ENCODE measurements at places on chromosomes 6 and 20. TPM values are rescaled to one million over a fixed set of nuclear protein-coding genes. Genes with fewer than 3 reads are reported as not detected.

PHF10 gene
- total RNA-seq = 67.5 TPM

PNLDC1 gene
- total RNA-seq = not detected

DEFB124 gene
- total RNA-seq = not detected

- H3K36me3 ChIP-seq = no peaks in the 10 kb centered on the region
- H3K4me3 ChIP-seq = no peak overlapping the region
- H3K27me3 ChIP-seq = no peaks in the 10 kb centered on the region
- peaks cover 8% of the 10 kb centered on the region for H3K4me1 ChIP-seq
Observed at GRCh38 chr6:11702500-11703130, 76.0 kb downstream of the ADTRP start.

GRCh38 chr6:18153311-18153703, 1.6 kb downstream of the TPMT start:
- H3K4me3 ChIP-seq = no peak overlapping the region
- peaks cover 18% of the 10 kb centered on the region for H3K4me1 ChIP-seq
- no peak for DNase-seq
- H3K27me3 ChIP-seq = no peaks in the 10 kb centered on the region

DNA sequence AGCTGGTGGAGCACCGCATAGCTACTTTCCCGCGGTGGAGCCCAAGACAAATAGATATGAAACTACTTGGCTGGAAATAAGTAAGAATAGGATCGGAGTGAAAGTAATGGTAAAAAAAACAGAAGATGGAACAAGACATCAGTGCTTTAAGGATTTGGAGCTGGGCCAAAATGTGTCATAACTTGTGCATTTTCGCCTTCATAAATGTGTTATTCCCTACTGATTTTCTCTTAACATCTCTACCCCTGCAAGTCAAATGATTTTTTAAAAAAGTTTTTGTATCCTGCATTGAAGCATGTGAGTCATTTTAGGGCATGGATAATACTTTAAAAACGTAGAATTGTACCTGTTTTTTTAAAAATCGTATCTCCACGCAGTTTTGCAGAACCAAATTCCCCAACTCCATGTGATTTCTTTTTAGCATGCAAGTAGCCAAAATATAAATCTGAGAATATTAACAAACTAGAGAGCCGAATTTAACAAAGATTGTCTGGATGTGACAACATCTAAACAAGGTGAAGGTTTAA, 882 bp upstream of the FAM184A start:
- peaks cover 10% of the 10 kb centered on the region for H3K4me1 ChIP-seq
- peak overlapping the region; percentile 71 for H3K27ac ChIP-seq
- peak overlapping the region; percentile 91 for H3K4me3 ChIP-seq
- H3K36me3 ChIP-seq = no peaks in the 10 kb centered on the region

DNA sequence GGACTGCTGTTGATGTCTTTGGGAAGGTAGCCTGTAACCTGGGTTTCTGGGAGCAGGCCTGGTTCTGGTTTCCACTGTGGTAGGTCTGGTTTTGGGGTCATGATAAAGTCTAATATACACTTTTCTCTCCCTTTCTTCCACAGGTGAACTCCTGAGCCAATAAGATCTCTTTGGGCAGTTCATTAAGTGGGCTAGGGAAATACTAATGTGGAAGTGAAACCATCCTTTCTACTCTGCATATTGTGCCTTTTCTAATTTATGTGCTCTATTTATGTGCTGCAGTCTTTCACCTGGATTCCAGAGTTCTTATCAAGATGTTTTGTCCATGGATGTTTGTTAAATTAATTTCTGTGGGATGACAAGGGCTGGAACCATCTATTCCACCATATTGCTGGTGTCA, 165.7 kb upstream of the PTPRK start:
- H3K4me3 ChIP-seq = no peak overlapping the region
- no peak overlapping the region for H3K27ac ChIP-seq
- H3K36me3 ChIP-seq = peaks cover 3% of the 10 kb centered on the region

DNA sequence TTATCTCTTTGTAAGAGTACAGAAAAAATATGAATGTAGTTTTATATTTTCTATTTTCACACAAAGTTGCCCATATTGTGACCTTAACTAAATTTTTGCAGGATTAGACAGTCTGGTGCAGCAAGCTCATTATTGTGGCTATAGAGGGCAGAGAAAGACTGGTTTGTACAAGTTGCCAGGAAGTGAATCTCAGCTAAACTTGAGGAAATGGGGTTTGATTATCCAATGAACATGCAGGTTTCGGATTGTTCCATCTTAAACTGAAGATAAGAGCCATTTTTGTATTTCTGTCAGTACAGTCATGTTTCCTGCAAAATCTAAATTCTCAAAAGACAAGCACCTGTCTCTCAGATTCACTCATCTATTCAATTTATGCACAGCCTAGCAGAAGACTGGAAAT, 390.9 kb downstream of the MMUT start:
- no peaks in the 10 kb centered on the region for H3K4me1 ChIP-seq
- no peak overlapping the region for H3K27ac ChIP-seq
- H3K27me3 ChIP-seq = no peaks in the 10 kb centered on the region

DNA sequence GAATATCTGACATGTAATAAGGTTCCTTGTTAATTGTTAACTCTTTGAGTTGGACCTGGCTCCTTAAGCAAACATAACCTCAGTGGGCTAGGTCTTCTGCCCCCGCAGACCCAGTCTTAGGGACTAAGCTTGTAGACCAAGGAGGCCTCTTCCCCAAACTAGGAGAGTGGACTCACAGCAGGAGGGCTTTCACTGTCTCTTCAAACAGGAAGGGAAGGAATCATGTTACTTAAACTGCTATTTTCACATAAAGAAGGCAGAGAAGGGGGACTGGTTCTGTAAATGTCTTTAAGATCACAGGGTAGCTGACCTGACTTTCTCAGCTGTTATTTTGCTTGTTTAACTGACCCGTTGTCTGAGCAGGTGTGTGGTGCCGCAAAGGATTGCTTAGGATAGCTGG, 34.9 kb upstream of the PRDM1 start:
- no peaks in the 10 kb centered on the region for H3K36me3 ChIP-seq
- H3K4me1 ChIP-seq = peaks cover 5% of the 10 kb centered on the region
- no peak for DNase-seq
- no peaks in the 10 kb centered on the region for H3K27me3 ChIP-seq
- no peak overlapping the region for H3K4me3 ChIP-seq

DNA sequence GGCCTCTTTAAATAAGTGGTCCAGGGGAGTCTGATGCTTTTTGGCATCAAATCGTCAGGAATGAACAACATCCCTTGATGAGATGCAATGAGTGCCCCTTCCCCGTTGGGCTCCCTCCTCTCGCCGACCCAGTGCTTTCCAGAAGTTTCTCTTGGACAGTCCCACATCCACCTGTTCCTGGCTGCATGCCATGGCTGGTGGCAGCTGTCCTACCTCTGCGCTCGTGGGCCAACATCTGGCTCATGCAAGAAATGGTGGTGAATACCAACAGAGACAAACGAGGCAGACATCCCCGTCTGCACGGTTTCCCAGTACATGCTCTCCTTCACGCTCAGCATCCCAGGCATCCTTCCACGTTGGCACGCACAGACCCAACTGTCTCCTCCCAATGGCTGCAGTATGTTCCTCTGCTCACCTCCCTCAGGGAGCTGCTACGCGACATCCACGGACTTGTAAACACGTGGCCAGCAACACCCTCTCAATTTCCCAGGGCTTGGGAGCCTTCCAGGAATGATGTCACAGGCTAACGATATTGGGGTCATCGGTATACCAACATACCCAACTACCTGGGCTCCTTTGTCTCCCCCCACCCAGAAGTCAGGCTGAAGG, 37.5 kb downstream of the PPP1R3G start:
- no peaks in the 10 kb centered on the region for H3K36me3 ChIP-seq
- no peak overlapping the region for H3K4me3 ChIP-seq
- no peak for DNase-seq

DNA sequence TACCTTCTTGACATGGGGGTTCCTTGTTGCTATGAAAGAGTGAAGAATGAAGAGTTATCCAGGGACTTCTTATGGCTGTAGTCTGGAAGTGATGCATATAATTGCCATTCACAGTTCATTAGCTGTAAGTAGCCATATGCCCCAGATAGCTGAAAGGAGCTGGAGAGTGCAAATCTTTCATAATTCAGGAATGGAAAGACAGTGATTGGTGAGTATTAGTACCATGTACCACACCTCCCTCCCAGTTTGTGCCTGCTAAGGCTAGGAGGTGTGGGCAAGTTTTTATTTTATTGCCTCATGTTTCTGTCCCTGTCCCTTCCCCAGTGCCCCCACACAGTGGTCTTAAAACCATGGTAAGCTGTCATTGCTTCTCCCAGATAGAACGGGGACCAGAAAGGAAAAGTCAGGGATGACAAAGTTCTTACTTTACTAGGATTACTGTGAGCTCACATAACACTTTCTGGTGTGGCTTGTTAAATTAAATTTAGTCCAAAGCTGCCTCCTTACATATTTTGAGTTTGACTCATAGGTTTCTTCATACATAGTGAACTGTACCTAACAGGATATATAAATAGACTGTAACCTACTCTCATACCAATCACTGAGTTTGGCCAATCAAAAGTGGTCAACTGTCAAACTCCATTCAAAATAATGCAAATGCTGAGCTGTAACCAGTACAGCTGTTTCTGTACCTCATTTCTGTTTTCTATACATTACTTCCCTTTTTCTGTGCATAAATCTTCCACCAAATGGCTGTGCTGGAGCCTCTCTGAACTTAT, 119.4 kb downstream of the RFPL4B start:
- no peak overlapping the region for H3K4me3 ChIP-seq
- DNase-seq = no peak
- no peaks in the 10 kb centered on the region for H3K36me3 ChIP-seq
- no peaks in the 10 kb centered on the region for H3K27me3 ChIP-seq
- peaks cover 42% of the 10 kb centered on the region for H3K4me1 ChIP-seq
- H3K27ac ChIP-seq = peak overlapping the region; percentile 87

- no peak overlapping the region for H3K4me3 ChIP-seq
- H3K27ac ChIP-seq = no peak overlapping the region
- H3K27me3 ChIP-seq = no peaks in the 10 kb centered on the region
- DNase-seq = no peak
- H3K36me3 ChIP-seq = peaks cover 2% of the 10 kb centered on the region
Observed at GRCh38 chr6:158910484-158911440, 89.2 kb downstream of the RSPH3 start.

GRCh38 chr6:102660303-102660702, 1266.8 kb downstream of the GRIK2 start:
- no peaks in the 10 kb centered on the region for H3K27me3 ChIP-seq
- H3K4me1 ChIP-seq = peaks cover 22% of the 10 kb centered on the region
- H3K36me3 ChIP-seq = no peaks in the 10 kb centered on the region
- H3K4me3 ChIP-seq = no peak overlapping the region
- peak; percentile 39 for DNase-seq

DNA sequence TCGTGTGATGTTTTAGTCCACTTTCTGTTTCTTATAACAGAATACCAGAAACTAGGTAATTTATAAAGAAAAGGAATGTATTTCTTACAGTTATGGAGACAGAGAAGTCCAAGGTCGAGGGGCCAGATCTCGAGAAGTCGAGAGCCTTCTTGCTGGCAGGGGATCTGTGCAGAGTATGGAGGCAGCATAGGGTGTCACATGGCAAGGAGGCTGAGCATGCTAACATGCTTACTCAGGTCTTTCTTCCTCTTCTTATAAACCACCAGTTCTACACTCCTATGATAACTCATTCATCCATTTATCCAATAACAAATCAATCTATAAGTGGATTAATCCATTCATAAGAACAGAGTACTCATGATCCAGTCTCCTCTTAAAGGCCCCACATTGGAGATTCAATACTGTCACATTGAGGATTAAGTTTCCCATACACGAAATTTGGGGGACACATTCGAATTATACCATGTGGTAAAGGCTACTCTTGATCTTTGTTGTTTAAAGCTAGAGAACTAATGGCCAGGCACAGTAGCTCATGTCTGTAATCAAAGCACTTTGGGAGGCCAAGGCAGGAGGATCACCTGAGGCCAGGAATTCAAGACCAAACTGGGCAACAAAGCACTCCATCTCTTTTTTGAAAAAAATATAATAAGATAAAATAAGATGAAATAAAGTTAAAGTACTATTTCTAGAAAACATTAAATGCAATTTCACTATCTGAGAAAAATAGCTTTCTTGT, 2.1 kb downstream of the GOPC start:
- DNase-seq = no peak
- H3K27ac ChIP-seq = peak overlapping the region; percentile 60
- no peaks in the 10 kb centered on the region for H3K27me3 ChIP-seq
- H3K4me3 ChIP-seq = peak overlapping the region; percentile 99

Measured in chondrocyte (in vitro differentiated cells).